NCI-H524 treated with DMSO at 0.1 percent for 48 hours (cell line): ENCODE measurements at places on chromosomes 11 and 22.

GRCh38 chr11:3645552-3645951 lies 624 bp downstream of the ART1 start:
- no peak for DNase-seq

- DNase-seq: no peak
These were observed 41.0 kb downstream of the PAMR1 start for GRCh38 chr11:35484435-35484834.

GRCh38 chr22:22835771-22836291 lies 51.8 kb upstream of the IGLL5 start:
- no peak for DNase-seq

- no peak for DNase-seq
These were observed 121.2 kb downstream of the SIK3 start for GRCh38 chr11:116976941-116977570.

GRCh38 chr11:43072096-43072495 lies 239.7 kb upstream of the API5 start:
- DNase-seq: no peak

DNA sequence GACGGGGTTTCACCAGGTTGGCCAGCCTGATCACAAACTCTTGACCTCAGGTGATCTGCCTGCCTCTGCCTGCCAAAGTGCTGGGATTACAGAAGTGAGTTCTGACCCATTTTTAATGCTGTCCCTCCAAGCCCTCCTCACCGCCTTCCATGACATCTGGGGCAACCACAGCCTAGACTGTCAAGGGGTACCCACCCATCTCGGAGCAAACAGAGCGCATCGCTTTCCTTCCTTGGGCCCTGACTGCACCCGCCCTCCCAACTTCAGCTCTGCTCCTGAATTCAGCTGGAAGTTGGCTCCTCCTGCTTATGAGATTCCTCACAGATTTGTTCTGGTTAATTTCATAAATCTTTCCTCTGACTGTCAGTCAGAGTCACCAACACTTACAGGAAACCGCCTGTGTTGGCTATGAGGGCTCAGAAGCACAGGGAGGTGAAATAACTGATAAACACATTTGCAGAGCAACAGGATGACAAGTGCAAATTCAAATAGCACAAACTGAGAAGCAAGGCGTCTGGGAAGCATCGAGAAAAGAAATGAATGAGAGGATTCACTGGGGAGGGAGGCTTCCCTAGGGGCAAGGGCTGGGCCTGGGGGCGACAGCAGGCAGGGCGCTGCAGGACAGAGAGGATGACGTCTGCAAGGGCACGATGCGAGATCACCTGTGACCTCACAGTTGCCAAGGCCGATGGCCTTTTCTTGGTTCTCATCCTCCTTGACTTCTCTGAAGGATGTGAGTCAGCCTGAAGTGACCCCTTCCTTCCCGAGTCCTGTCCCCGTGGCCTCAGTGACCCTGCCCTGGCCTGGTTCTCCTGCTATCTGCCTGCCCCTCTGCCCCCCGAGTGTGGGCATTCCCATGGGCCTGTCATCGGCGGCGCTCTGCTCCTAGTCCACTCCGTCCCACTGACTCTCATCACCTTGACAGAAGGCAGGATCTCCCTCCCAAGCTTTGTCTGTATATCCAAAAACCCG lies 6.1 kb downstream of the IFT27 start:
- no peak for DNase-seq
